ENCODE measurements at places on chromosomes 12 and 14.

GRCh38 chr14:21311614-21312013 is 31.7 kb downstream of the RPGRIP1 start:
- no peak for DNase-seq

DNA sequence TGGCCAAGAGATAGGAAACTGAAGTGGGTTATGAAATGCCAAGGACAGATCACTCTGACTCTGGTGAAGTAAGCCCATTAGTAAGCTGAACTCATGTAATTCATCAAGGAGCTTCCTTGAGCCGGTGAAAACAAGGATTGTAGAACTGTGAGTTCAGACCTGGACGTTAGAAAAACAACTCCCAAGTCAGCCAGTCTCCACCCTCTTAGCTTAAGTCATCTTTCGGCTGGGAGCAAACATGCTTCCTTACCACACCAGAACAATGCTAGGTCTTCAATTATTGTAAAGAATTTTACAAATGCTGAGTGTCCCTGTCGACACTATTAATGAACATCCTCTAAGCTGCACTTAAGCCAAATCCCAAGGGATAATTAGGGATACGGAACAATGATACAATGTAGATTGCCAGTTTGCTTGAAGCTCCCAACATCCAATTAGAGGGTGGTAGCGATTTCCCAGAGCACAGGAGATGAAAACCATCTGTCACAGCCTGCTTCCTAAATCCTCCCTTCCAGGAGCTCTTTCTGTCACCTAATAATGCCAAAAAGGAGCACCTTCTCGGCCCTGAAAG is 45.7 kb upstream of the VASH1 start:
- no peak for DNase-seq

DNA sequence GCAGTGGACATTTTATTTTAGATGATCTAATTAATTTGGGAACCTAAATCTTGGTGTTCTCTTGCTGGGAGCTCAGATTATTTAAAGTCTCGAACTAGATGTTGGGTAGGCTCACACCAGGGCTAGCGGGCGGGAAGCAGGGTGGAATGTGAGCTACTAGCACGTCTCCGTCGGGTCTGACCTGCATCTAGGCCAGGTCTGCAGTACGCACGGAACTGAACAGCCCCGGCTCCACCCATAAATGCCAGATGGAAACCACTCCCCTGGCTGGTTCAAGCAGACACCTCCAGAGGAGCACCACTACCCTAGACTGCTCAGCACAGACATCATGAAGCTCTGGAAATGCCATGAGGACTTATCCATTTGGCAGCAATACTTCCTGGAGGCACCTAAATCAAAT is 10.3 kb downstream of the ZNF605 start:
- no peak for DNase-seq

DNA sequence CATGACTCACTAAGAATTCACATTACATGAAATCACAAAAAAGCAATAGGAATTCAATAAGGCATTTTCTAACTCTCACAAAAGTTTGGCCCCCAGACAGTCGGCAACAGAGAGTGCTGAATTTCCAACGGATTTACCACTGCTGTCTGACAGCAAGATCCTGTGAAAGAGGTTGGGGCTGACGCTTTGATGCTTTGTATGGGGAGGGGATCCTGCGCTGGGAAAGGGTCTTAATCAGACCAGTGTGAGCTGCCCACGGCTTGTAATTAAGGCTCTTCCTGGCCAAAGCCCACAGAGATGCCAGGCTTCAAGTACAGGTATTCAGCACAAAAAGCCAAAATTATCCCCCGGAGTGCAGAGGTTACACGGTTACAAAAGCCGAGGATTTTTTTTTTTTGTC is 66.8 kb upstream of the TMCC3 start:
- no peak for DNase-seq

DNA sequence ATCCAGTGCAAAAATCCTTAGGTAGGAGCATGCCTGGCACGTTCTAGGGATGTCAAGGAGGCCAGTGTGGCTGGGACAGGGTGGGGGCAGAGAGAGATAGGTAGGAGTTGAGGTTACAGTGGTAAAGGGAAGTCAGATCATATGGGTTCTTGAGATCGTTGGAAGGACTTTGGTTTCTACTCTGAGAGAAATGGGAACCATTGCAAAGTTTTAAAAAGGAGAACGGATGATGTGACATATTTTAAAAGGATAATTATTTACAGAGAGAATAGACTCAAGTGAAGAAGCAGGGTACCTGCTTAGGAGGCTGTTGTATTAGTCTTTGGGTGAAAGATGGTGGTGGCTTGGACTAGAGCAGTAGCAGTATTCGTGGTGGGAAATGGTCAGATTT is 47.6 kb upstream of the ATP2B1 start:
- DNase-seq: no peak

- no peak for DNase-seq
Measured at GRCh38 chr14:92387578-92387977, 64.6 kb downstream of the SLC24A4 start.

- DNase-seq: no peak
Measured at GRCh38 chr14:100374270-100374669, 51.1 kb downstream of the SLC25A47 start.

DNA sequence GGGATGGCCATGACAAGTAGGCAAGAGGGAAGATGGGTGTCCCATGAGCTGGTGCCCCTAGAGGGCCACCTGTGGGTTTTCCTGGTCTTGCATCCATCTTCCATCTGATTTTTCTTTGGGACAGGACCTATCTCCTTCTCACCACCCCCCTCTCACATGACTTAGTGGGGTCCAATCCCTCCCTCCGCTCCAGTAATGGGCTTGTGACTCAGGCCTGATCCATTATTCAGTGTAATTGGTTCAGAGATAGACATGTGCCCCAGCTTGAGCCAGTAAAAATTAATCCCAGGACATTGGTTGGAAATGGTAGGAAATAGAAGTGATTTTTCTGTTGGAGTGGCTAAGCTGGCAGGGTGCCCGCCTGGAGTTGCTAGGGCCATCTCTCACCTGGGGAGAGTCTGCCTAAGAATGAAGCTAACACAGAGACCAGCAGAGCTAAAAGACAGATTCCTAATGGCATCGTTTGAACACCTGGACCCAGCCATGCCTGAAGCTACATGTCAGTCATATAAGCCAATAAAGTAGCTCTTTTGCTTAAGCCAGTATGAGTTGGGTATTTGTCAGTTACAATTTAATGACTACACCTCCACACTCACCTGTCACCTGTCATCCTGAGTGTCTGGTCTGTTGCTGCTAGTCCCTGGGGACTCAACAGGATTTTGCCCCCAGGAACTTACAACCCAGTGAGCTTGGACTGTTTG is 14.7 kb downstream of the RASAL1 start:
- DNase-seq: no peak

DNA sequence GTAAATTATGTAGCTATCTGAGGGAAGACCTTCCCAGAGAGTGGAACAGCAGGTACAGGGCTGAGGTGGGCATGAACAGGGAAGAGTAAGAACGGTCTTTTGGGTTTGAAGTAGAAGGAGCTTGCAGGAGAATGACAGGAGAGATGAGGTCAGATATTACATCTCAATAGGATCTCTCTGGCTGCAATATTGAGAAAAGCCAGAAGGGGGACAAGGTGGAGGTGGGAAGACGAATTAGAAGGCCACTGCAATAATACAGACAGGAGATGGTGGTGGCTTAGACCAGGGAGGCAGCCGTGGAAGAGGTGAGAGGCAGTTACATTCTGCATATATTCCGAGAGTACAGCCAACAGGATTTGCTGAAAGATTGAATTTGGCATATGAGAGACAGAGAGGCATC is 310.2 kb downstream of the APAF1 start:
- no peak for DNase-seq

DNA sequence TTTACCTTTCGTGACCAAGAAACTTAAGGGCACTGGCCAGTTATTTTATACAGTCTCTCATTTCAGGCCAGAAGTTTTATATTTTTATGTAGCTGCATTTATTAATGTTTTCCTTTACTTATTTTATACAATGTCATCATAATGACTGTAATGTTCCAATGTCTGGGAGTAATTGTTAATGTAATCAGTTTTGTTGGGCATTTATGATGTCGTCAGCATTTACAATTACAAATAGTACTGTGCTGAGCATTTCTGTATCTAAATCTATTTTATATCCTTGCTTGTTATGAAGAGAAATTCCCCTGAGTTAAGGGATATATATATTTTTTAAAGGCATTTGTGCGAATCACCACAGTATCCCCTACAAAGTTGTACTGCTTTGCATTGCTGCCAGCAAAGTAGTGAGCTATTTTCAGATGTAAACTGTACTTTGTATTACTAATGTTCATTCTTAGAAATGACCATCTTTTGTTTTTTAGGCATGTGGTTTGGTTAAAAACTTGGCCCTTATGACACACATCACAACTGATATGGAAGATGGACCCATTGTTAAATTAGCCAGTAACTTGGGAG is 74.4 kb downstream of the POLR3B start:
- no peak for DNase-seq

DNA sequence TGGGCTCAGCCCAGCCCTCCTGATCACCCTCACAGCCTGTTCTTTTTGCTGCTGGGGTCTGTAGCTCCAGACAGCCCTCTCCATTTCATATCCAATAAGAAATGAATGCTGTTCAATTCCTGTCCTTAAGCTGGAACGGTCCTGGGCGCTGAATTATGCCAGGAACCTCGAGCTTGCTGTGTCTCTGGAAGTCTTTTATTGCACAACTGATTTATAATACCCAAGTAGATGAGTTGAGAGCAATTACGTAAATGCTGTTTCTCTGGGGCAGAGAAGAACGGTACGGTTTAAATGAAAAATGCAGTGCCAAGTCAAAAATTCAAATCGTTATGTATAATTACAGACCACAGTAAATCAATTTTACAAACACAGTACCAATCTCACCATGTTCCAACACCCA is 161.0 kb downstream of the SAMD4A start:
- no peak for DNase-seq

- no peak for DNase-seq
Measured at GRCh38 chr14:61972711-61973110, 210.5 kb downstream of the SNAPC1 start.

- DNase-seq: no peak
Measured at GRCh38 chr12:3882896-3883564, 9.8 kb upstream of the PARP11 start.

DNA sequence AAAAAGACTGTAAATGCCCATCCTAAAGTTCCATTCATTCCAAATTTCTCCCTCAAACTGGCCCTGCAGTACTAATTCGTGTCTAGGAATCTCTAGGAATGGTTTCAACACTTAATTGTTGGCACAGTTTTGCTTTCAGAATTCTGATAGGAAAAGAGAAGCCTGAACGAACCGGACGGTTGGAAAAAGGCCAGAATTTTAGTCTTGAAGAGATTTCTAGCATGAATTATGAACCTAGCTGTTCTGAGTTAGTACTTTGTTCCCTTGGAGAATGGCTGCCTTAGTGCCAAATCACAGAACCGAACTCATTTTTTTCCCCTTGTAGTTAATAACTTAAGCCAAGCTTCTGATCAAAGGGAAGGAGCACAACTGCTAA is 262.6 kb downstream of the ADAMTS20 start:
- no peak for DNase-seq

DNA sequence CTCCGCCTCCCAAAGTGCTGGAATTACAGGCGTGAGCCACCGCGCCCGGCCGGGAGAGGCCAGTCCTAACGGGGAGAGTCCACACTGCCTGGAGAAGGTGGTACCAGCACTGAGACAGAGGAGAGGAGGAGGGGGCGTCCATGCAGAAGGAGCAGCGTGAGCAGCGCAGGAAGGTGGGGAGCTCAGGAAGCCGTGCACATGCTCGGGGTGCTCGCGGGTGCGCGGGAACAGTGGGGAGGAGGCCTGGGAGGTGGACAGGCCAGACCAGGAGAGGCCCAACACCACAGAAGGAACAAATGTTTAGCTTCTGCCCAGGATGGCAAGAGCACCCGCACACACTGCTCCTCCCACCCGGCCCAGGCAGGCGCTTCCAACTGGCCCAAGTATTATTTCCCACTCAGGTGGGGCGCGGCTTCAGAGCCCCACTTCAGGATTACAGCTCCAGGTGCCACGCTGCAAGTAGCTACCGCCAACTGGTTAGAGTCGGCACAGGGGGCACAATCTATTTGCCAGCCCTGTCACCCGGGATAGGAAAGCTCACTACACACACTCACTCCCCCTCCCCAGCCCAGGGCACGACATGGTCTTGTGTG is 80.8 kb upstream of the BCL11B start:
- no peak for DNase-seq

- DNase-seq: no peak
Measured at GRCh38 chr12:30974746-30975500, 48.4 kb downstream of the TSPAN11 start.

DNA sequence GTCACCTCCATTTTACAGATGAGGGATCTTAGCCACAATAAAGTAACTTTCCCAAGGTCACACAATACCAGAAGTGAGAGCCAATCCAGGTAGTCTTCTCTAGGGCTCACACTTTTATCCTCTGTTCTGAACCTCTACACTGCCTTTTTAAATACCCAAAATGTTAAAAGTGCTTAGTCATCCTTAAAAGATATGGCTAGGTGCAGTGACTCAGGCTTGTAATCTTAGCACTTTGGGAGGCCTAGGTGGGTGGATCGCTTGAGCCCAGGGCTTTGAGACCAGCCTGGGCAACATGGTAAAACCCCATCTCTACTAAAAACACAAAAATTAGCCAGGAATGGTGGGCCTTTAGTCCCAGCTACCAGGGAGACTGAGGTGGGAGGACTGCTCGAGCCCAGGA is 104.1 kb upstream of the PPP4R3A start:
- no peak for DNase-seq

DNA sequence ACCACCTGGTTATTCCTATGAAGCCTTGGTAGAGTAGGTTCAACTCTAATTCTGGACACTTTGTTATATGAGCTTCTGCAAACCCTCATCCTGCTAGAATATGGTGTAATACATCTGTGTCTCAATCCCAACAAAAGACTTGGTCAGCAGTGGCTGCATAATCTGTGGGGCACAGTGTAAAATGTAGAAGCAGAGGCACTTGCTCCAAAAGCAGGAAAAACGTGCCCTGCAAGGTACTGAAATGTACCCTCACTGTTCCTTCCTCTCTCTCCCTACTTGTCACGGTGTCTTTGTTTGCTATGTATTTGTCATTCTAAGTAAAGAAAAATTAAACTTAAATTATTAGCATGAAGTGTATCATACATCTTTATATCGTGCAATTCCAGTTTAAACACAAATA is 267.9 kb downstream of the BCL11B start:
- DNase-seq: no peak

GRCh38 chr12:8658346-8658745 is 4.3 kb downstream of the MFAP5 start:
- DNase-seq: no peak

DNA sequence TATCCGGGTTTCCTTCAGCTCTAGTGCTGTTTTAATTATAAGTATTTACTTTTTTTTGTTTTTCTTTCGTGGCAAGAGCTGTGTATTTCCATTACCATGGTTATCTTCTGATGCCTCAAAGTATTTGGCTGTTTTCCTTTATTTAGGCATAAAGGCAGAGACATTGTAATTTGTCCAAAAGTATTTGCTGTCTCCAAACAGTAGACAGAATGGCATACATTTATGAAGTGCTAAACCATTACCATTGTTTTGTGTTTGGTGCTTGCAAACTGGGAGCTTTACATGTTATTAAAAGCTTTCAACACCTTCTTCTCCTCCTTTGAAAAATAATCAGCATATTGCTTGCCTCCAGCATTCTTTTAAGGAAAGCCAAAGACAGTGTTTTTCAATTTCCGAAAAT is 46.3 kb downstream of the FLRT2 start:
- no peak for DNase-seq
